ENCODE measurements at places on chromosomes 11 and 22.

GRCh38 chr22:38133331-38133730, 22.8 kb upstream of the BAIAP2L2 start:
- DNase-seq = no peak

DNA sequence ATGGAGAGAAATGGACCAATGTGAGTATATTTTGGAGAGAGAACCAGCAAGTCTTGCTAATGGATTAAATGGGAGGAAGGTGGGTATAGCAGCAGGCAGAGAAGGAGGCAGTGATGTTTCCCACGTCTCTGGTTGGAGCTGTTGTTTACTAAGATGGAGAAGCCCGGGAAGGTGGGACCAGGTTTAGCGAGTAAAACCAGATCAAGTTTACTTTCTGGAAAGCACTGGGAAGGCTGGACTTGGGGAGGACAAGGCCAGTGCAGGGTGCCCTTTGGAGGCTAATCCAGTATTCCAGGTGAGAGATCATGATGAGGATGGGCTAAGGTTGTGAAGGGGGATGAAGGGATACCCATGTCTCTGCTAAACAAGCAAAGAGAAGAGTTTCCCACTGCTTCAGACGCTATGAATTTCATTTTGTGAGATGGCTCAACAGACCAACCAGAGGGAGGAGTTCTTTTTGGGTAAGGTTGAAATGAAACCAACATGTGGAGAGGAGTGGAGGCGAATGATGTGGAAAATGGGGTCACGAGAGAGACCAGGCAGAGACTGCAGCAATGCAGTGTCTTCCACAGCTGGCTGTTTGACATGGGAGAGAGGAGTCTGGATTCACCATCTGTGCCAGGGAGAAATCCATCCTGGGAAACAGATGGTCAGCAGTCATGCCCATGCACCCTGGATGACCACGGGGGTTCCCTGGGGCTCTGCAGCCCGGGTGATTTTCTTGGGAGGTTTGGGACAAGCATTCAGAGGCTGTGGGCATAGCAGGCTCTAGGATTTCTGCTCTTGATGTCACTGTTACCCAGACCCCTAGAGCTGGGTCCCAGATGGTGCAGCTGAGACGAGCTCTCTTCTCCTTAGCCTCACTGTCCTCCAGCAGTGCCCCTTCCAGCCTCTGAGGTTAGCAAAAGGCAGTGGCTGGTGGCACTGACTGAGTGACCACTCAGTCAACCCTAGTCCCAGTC, 24.9 kb downstream of the COMMD9 start:
- DNase-seq = no peak

DNA sequence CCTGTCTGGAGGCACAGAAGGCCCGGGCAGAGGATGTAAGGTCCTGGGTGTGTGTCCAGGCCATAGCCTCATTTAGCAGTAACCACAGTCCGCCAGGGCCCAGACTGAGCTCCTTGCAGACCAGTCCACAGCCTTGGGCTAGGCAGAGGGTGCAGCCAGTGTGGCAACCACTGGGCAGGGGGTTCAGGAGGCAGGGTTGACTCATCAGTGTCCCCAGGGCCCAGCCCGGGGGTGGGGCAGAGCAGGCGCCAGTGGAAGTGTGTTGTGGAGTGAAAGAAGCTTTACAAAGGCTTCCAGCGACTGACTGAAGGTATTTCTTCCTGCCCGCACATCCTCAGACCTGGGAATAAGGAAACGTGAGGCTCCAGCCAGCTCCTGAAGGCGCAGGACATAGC, 27.7 kb upstream of the WNT11 start:
- DNase-seq = no peak

- DNase-seq = no peak
Measured at GRCh38 chr22:36471341-36471821, 10.1 kb downstream of the TXN2 start.

GRCh38 chr11:66183494-66184048, 84.9 kb upstream of the RAB1B start:
- no peak for DNase-seq

DNA sequence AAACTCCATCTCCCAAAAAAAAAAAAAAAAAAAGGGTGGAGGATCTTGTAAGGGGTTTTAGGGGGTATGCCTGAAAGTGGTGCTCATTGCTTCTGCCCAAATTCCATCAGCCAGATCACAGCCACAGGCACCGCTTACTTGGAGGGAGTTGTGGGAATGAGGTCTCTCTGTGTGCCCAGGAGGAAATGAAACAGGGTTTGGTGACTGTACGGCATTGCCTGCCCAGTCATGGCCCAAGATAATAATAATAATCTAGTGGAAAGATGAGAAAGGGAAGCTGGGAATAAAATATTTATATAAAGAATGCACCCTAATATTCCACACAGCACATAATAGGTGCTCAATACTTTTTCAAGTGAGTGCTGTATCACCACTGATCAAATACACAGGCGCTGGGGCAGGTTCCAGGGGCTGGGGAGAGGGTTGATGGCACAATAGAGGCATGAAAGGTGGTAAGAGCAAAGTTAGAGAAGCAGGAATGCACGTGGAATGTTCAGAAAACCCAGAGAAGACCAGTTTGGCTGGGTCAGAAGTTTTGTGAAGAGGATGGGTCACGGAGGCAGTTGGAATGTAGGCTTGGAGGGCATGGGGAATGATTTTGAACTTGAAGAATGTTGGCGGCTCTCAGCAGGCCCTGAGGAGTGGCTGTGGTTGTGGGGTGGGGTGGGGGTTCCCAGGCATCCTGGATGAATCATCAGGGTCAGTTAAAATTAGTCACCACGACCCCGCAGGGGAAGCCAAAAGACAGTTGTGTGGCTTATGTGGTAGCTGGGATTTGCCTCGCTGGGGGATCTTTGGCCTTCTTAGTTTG, 12.5 kb upstream of the MB start:
- no peak for DNase-seq

DNA sequence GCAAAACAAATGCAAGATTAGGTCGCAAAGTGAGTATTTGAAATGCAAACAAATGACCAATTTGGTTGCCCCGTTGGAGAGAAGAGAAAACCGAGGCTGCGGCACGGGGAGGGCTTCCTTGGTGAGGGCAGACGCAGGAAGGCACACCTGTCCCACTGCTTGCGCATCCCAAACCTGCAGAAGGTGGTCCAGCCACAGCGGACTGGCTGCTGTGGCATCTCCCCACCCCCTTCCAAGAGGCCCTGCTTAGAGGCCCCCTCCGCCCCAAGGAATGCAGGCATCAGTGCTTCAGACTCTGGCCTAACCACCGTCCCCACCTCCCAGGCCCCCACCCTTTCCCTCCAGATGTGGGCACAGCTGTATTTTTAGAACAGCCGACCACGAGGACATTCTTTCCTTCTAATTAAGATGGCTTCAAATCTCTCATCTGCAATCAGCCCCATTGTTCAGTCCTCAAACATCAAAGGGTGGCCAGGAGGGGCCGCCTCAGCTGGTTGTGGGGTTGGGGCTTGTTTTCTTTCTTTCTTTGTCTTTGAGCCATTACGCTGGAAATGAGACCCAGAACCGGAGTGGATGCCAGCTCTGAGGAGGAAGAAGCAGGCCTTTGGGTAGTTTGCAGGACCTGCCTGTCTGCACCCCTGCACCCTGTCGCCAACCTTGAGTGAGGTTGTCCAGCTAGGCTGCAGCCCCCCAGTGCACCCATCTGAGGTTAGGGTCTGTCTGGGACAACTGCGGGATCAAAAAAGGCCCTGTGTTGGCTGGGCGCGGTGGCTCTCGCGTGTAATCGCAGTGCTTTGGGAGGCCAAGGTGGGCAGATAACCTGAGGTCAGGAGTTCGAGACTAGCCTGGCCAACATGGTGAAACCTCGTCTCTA, 9.4 kb upstream of the DERL3 start:
- DNase-seq = no peak
